ENCODE measurements at places on chromosomes 16 and 17. TPM values are rescaled to one million over a fixed set of nuclear protein-coding genes. Genes with fewer than 3 reads are reported as not detected.

GRCh38 chr16:2472885-2473445, 1.9 kb downstream of the NTN3 start:
- ATAC-seq: no peak

HIGD1B gene
- not detected for total RNA-seq

GRCh38 chr16:80369138-80369958, 171.4 kb upstream of the DYNLRB2 start:
- no peak for ATAC-seq

GRCh38 chr16:23357761-23358290, 55.7 kb downstream of the SCNN1B start:
- ATAC-seq: no peak

GRCh38 chr16:57276596-57276995, 7.9 kb downstream of the PLLP start:
- ATAC-seq: no peak

DNA sequence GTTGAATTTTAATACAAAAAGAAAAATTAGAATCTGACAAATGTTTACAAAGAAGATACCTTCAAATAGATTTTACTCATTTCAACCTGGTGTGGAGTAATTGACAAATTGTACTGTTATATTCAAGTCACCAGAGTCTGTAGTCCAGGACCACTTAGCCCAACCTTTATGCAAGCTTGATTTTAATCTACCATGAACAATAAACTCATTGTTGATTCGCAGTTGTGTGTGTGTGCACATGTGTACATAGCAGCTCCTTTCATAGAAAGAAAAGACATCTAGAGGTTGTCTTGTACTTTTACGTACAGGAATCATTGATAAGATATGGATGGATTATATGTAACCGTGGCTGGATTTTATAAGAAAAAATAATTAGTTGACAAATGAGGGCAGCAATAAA, 20.7 kb upstream of the LRRC37A start:
- ATAC-seq: no peak

GRCh38 chr17:15393414-15393813, 52.0 kb upstream of the TEKT3 start:
- no peak for ATAC-seq

FBXW10 gene
- 0.78 TPM for total RNA-seq

DNA sequence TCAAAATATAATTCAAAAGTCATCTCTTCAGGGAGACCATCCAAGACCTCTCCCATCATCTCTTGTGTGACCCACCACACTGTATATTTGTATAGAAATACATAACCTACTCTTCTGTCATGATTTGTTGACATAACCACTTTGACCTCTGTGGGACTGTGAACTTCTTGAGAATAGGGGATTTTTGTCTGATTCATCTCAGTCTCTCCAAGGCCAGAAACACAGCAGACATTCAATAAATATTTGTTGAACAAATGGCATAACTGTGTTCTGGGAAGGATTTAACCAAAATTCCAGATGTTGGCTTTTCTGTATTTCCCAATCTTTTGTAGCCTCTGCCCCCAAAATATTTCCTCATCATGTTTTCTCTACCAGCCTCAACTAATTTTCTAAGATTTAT, 169.7 kb downstream of the CDH11 start:
- no peak for ATAC-seq

SYCE1L gene
- total RNA-seq: 2.6 TPM

- no peak for ATAC-seq
Observed at GRCh38 chr16:81532491-81533174, 88.0 kb downstream of the CMIP start.

SLC52A1 gene
- total RNA-seq: 0.26 TPM

- ATAC-seq: no peak
Observed at GRCh38 chr17:3022197-3022596, 41.2 kb downstream of the OR1D5 start.

CTNS gene
- 11.8 TPM for total RNA-seq

DNA sequence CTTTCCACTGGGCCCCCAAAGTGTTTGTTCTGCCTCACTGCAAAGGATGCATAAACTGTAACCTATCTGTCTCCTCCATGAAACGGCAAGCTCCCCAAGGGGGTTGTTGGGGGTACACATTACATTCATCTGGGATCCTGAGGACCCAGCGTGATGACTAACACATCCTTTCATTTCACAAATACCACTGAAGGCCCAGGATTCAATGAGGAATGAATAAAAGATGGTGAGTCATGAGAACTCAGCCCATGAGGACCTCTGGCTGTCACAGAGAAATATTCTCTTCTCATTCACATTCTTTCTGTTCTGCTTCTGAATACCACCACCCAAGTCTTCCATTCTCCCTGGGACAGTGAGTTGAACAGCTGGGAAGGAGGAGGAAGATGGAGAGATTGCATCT, 149.8 kb downstream of the RBFOX3 start:
- ATAC-seq: no peak

SLFN11 gene
- 77.5 TPM for total RNA-seq

DNA sequence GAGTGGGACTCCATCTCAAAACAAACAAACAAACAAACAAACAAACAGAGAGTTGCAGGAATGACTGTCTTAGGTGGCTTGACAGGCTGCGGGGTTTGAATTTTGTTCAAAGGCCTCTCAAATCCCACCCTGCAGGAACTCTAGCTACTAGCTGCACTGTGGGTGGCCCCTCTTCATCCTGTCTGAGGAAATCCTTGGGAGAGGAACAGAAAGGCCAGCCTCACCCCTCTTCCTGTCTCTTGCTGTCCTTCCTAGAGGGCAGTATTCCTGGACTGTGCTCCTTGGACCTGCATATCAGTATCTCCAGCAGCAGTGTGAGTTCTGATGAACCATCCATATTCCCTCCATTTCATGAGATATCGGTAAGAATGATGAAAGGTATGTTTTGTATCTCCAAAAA, 2.0 kb upstream of the CCDC92B start:
- ATAC-seq: no peak

GRCh38 chr16:80104401-80104800, 436.4 kb upstream of the DYNLRB2 start:
- no peak for ATAC-seq

- ATAC-seq: peak; percentile 95
Observed at GRCh38 chr17:64572682-64573154, 65.9 kb downstream of the CEP95 start.

CHD9NB gene
- 2.0 TPM for total RNA-seq

GRCh38 chr16:57998486-57998885, 2.0 kb downstream of the ZNF319 start:
- ATAC-seq: peak; percentile 34

DNA sequence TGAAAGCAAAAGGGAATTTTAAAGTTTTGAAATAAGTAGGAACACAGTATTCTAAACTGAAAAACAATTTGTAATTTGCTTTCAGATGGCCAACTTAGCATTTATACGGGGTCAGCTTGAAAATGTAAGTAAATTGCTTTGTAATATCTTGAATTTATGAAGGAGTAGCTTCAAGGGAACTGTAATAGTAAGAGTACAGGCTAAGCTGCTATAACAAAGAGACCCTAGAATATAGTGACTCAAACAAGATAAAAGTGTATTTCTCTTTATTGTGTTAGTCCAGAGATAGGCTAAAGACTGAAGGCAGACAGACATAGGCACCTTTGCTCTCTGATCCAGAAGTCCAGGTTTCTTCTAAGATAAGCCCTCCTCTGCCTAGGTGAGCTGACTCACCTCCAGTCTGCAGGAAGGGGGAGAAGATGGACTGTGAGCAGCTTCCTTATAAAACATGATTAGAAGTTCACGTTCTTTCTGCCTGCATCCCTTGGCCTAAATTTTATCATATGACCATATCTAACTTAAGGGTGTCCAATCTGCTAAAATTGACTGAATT, 3.2 kb downstream of the TTC19 start:
- ATAC-seq: no peak

NAGS gene
- total RNA-seq: 0.48 TPM

DNA sequence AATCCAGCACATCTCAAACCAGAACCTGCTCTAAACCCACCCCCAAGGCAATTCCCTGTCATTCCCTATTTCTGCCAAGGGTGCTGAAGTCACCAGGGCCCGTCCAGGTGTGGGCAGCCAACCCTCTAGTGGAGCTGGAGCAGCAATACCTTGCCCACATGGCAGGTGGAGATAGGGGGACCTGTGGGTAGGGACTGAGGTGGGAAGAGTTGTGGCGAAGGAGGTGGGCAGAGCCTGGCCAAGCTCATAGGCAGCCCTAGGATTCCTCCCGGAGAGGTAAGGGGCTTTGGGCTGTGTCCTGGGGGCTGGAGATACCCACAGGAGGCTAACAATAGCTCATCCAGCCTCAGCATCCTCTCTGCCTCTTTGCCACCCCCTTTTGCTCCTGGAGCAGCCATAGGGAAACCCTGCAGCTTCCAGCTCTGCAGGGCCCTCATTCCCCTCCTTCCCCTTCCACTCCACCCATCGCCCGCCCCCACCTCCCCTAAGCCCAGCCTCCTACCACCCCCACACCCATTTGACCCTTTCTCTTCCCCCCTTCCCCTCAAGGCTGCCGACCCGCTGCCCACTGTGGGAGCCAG, 30.4 kb upstream of the CRHR1 start:
- ATAC-seq: no peak

NTN1 gene
- 0.63 TPM for total RNA-seq

DNA sequence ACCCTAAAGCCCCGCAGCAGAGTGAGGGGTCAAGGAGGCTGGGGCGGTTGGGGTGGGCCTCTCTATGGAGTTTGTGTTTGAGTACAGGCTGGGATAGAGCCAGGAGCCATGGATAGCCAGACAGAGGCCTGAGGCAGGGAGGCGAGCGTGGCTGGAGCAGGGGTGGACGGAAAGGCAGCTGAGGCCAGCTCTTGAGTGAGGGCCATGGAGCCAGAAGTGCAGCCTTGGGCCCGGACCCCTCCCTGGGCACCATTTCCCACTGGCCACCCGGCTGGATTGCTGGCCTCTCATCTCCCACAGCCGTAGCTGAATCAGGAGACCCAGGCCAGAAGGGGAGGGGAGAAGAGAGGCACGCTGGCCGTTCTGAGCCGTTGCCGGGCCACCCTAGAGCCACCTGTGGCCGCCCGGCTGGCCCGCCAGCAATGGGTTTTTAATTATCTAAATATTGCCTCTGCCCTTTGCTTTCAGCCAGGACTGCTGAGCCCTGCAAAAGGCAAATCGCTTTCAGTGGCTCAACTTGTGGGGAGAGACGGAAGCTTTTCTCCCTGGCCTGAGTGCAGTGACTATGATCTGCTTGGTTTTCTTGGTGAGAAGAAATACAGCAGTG, 75.2 kb upstream of the GSE1 start:
- ATAC-seq: no peak

FLOT2 gene
- total RNA-seq: 85.8 TPM

GRCh38 chr17:6639014-6639585, 1.4 kb downstream of the KIAA0753 start:
- no peak for ATAC-seq
